Retinal pigment epithelial cell (primary cell): ENCODE measurements at places on chromosomes 12 and 14.

- no peak for DNase-seq
Observed at GRCh38 chr12:57929092-57929830, 12.1 kb upstream of the ATP23 start.

- DNase-seq = no peak
Observed at GRCh38 chr14:49621114-49621881, 699 bp downstream of the MGAT2 start.

- peak; percentile 42 for DNase-seq
Observed at GRCh38 chr14:71089971-71090370, 182.7 kb downstream of the PCNX1 start.

DNA sequence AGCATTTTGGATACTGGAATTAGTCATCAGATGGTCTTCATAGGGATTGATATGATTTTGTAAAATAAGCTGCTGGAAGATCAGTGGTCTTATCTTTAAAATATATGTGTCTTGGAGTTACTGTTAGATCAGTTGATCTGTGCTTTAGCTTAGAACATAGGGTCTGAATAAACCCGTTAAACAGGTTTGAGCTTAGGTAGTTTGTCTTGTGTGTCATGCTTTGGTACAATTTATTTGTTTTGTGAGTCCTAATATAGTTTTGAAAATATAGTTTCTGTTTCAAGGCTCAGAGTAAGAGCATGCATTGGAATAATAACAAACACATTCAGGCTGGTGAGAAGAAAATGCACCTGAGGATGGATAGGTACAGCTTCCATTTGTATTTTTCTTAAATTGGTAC, 505.0 kb downstream of the SLC16A7 start:
- DNase-seq = no peak

GRCh38 chr14:93239869-93240677, 33.0 kb downstream of the UBR7 start:
- no peak for DNase-seq

DNA sequence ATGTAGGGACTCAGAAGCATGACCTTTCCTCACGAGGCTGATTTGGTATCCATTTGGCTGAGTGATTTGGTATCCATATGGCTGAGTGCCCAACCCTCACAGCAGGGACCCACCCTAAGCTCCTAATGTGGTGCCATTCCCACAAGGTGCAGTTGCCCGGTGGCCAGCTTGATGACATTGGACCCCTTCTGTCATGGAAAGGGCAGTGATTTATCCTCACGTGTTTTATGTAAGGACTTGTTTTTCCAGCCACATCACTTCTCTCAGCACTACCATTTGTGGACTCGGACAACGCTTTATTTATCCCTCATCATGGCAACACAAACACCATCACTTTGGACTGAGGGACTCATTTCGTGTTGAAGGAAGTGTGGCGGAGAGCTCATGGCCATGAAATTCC, 8.5 kb upstream of the CDC42BPB start:
- no peak for DNase-seq

- DNase-seq = peak; percentile 2
Observed at GRCh38 chr14:36520601-36521525, 831 bp upstream of the NKX2-1 start.

DNA sequence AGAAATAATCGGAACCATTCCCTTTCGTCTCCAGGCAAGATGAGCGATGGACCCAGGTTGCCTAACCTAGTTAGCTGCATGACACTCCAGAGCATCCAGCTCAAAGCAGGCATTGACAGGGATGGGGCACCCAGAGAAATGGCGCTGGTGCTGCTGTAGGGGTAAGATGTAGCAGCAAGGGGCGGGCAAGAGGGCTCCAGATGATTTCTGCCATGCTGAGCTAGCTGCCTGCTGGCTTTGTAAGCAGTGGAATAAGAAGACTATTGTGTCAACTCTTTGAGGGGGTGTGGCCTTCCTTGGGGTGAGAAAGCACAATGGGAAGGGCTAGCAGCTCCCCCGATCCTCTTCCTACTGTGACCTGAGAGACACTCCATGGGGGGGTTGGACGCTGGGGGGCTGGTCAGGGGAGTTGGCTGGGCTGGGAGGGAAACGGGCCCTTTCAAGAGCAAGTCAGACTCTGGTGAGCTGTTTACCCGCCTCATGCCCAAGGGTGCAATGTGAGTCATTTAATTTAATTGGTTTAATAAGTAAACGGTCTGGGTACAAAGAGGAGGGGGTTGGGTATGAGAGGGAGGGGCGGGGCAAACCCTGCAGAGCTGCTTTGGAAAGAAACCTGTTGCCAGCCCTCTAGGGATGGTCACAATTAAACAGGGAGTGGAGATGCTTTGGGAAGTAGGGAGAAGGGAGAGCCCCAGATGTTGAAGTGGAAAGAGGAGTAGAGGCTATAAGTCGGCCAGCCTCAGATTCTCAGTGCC, 50.5 kb downstream of the B4GALNT3 start:
- DNase-seq = no peak
